ENCODE measurements at places on chromosomes 2 and 18. TPM values are rescaled to one million over a fixed set of nuclear protein-coding genes. Genes with fewer than 3 reads are reported as not detected.
A peak's percentile ranks its signal among the peaks of the same experiment; 100 is the strongest.

IL1F10 gene
- not detected for polyA plus RNA-seq

GDF7 gene
- polyA plus RNA-seq: 0.89 TPM

CD8B gene
- polyA plus RNA-seq: 0.89 TPM

ZAP70 gene
- polyA plus RNA-seq: 1.3 TPM

NDUFS1 gene
- polyA plus RNA-seq: 39.7 TPM

SKOR2 gene
- polyA plus RNA-seq: not detected

PMAIP1 gene
- 0.27 TPM for polyA plus RNA-seq

CRACDL gene
- 0.13 TPM for polyA plus RNA-seq

GEN1 gene
- 1.2 TPM for polyA plus RNA-seq

TRIM43 gene
- not detected for polyA plus RNA-seq

IL18RAP gene
- 0.63 TPM for polyA plus RNA-seq

SRD5A2 gene
- polyA plus RNA-seq: 2.3 TPM

ARHGEF33 gene
- polyA plus RNA-seq: 0.08 TPM

DNA sequence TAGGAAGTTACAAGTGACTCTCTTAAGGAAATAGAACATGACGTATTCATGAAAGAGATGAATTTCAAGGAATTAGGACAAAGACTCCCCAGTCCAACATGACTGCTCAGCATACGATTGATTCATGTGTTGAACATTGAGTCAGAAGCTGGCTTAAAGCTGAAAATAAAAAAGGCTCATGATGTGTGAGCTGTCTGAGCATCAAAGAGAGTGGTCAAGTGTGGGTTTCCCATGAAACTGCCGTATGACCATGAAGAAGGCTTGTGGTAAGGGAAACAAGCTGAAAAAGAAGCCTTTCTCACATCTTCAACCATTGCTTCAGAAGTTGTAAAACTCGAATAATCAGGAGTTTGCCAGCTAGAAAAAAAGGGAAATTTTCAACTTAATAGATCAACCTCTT, 201.9 kb upstream of the APCDD1 start:
- DNase-seq: no peak

- DNase-seq: no peak
These were observed 22.2 kb upstream of the NT5C1B start for GRCh38 chr2:18611604-18612003.

DNA sequence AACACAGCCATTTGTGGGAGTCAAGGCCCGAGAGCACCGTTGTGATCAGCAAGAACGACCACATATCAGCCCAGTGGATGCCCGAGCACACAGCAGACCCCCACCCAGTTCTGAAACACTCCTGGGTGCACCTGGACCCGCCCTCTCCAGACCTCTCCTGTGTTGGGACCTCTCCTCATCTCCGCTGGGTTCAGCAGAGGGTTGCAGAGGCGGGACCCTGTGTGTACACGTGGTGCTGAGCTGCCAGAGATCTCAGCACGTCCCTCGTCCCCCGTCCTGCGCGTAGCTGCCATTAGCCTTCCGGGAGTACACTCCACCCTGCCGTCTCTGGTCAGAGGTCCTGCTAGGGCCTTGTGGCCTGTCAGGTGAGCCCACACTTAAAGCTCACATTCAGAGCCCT, 51.7 kb downstream of the ADI1 start:
- no peak for DNase-seq

- DNase-seq: no peak
These were observed 3.4 kb downstream of the SCTR start for GRCh38 chr2:119520696-119521432.

GRCh38 chr2:36859366-36859792, 107.0 kb downstream of the STRN start:
- DNase-seq: no peak

- DNase-seq: no peak
These were observed 544.3 kb downstream of the ZNF804A start for GRCh38 chr2:185142677-185143076.

- DNase-seq: peak; percentile 54
These were observed 74.2 kb downstream of the VIT start for GRCh38 chr2:36770542-36771287.

DNA sequence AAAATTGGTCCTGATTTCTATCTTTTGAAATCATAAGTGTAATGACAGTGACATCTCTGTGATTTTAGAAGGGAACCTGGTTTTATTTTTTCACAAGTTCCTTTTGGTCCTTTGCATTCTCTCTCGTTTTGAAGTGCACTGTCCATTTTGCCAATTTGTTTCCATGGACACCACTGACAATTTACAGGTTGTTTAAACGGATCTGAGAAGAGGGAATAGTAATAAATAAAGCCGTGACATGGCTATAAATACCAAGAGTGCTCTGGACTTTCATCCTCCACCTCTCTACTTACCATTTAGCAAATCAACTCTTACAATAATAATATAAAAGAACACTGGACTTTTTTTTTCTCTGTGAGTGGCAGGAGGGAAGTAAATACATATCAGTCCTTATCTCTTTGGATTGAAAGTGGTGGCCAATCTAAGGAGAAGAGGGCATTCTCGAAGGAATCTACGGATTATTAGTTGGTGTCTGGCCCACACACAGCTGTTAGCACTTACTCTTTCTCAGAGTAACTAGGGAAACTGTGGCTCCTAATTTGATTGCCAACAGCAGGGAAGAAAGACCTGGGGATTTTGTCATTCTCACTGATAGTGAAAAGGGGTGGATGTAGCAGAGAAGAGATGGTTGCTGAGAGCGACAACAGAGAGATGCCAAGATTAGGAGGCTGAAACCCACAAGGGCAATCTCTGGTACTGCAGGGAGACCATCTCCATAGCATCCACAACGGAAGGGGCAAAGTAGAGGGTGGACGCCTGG, 108.7 kb upstream of the FSHR start:
- DNase-seq: no peak

DNA sequence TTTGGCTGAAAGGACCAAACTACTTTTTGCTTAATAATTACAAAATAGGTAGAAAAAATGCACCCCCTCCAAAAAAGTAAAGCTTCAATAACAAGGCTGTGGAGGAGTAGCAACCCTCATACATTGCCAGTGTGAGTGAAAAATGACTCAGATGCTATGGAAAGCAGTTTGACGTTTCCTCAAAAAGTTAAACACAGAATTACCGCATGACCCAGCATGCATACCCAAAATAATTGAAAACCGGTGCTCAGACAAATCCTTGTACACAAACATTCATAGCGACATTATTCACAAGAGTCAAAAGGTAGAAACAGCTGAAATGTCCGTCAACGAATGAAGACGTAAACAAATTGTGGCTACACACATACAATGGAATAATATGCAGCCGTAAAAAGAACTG, 38.8 kb upstream of the DAPL1 start:
- DNase-seq: no peak

GRCh38 chr18:39380186-39380725, 1814.7 kb upstream of the CELF4 start:
- no peak for DNase-seq

DNA sequence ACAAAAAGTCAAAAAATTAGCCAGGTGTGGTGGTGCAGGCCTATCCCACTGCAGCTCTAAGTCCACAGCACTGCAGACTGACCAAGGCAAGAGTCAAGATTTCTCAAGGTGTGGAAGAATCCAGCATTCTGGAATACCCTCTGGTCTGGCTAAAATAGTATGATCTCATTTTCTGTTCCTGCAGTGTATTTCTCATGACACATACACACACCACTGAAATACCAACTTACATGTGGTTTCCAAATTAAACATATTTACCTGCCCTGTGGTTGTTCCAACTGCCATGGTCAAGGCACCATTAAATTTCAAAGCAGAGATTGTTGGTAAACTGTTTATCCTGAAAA, 30.9 kb downstream of the NOL10 start:
- DNase-seq: no peak

DNA sequence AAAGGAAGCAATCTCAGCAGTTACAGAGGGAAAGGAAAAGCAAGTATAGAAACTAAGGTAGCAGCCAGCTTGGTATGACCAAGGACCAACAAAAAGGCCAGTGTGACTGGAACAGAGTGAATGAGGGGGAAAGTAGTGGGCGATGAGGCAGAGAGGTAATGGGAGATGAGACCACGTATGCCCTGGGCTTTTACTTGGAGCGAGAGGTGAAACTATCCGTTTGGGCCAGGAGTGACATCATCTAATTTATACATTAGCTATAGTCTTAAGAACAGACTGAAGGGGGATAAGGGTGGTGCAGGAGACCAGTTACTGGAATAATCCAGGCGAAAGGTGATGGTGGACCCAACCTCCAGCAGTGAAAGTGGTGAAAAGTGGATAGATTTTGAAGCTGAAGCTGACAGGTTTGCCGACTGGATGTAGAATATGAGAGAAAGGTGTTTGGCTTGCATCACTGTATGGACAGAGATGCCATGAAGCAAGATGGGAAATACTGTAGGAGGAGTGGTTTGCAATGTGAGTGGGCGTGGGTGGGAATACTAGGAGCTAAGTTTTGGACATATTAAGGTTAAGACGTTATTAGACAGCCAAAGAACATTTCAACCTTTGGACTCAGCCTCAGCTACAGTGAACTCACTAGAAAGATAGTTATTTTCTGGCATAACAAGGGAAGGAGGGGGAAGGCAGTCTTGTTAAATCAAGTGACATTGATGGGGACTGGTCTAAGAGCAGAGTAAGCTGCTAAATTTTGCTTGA, 106.0 kb downstream of the PLEKHM3 start:
- no peak for DNase-seq

GRCh38 chr2:234536178-234536965, 39.5 kb upstream of the ARL4C start:
- DNase-seq: no peak

DNA sequence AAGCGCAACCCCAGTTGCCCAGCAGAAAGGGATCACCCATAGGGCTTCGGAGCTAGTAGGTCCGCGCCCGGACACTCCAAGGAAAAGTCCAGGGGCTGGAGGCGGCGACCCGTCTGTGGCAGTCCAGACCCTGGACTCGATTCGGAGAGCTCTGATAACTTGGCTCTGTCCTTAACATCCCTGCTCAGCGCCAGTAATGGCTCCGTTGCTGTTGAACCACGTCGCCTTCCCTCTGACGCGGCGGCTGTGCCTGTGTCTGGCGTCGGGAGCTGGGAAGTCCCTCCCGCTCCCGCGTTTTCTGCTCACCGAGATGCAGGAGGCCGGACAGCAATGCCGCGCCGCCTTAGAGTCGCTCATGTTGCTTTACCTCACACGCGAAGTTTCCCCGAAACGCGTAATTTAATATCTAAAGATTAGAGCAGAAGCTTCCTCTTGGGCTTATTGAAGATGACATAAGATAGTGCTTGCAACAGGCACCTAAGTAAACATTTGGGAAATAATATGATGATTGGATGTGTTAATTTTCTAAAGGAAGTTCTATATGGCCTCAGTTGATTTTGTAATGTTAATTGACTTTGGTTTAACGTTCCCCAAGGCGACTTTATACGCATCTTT, 1.3 kb upstream of the ZBTB14 start:
- peak; percentile 63 for DNase-seq

GRCh38 chr2:231361701-231362554, 33.6 kb upstream of the B3GNT7 start:
- no peak for DNase-seq

DNA sequence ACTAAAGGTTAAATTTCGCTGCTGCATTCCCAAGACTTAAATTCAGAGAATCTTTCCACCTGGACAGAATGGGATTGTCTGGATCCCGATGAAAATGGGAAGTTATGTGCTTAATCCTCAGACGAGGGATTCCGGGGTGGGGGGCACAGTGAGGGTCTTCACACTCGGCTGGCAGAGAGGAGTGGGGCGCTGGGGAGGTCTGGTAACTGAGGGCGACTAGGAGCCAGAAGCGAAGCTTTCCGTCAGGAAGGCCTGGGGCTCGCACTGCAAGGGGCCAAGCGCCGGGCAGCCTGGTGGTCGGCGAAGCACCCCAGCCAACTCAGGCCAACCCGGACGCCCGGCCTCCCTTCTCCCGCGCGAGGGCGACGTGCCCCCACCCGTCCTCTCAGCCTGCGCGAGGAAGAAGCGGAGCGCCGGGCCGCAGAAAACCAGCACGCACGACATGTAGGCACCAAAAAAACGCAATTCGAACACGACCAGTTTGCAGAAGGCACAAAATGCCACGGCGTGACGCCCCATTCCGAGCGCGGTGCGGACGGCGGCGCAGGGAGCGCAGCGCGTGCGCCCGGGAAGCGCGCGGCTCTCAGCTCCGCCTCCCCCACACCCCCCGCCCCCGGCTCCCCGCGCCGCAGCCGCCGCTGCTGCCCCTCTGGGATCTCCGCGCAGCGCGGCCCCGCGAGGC, 188.1 kb downstream of the ZEB2 start:
- DNase-seq: no peak

- DNase-seq: no peak
These were observed 28.9 kb upstream of the ARHGEF4 start for GRCh38 chr2:130807659-130808385.

GRCh38 chr18:50311650-50312049, 24.2 kb upstream of the CXXC1 start:
- DNase-seq: no peak

DNA sequence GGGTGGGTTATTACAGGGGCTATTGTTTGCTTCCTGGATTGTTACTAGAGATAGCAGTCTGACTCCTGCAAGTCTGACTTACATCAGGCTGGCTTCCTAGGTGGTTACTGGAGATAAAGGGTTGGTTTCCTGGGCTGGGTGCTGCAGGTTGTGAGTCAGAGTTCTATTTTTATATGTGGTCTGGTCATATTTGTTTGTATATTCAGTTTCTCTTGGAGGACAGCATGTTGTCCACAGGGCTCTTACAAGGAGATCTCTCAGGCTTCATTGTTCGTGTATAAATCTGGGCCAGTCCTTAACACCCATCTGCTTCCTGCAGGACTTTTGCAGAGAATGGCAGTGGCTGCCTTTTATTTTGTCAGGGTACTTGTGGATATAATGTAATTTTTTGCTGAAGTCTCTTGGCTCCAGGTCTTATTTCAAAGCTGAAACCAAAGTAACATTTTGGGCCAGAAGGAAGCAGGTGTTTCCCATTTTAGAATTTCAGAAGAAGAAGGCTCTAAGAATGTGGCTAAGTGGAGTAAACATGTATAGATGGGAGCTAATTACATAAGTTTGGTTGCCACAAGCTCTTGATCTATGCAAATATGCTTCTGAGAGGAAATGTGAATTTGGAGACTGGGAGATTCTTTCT, 65.9 kb upstream of the SLC16A14 start:
- no peak for DNase-seq

- DNase-seq: no peak
These were observed 41.4 kb downstream of the FECH start for GRCh38 chr18:57544936-57545660.

DNA sequence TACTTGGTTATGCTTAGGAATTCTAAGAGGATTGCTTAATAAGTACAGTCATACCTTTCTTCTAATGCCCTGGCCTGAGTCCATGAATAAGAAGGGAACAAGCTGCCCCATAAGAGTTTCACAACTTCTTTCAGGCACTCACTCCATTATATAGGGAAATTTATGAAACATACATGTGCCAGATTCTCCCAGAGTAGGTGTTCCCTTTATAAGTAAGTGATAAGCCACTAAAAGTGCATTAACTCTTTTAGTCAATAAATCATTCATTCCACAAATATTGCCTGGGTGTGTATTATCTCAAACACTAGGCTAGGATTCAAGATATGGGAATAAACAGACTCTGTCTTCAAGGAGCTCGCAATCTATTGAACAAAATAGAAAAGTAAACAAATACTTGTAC, 84.5 kb upstream of the RBBP8 start:
- no peak for DNase-seq

Measured in liver (tissue), 10 donors.